ENCODE measurements at places on chromosomes 6 and 20.

GRCh38 chr6:46735720-46736031 lies 501 bp upstream of the PLA2G7 start:
- no peak for DNase-seq

DNA sequence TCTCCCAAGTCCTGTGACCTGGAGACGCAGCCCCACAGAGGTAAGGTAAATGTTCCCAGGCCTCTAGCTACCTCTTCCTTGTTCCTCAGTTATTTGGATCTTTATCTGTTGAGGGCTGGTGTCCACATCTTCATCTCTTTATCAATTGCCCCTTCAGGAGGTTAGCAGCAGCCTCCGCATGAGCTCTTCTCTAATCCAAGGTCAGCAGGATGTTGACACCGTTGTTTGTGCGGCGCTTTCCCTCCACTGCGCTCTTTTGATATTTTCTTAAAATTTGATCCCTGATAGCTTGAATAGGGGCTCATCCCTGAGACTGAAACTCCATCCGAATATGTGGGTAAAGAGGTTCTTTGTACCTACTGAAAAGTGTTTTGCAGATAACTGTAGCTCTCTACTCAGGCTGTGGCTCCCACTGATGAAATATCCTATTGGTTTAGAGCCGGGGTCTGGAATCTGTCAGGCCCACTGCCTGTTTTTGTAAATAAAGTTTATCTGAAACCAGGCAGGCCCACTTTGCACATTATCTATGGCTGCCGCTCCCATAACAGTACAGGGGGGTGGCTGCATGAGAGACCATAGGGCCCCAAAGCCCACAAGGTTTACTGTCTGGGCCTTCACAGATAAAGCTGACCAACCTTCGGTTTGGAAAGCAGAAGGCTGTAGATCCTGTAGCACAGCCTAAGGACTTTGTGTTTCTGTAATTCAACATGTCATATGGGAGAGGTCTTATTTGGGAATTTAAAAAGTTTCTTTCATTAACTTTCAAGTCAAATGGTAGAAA lies 362.6 kb downstream of the QKI start:
- DNase-seq = no peak

- no peak for DNase-seq
These were observed 307.3 kb upstream of the SUPT3H start for GRCh38 chr6:45685076-45685475.

GRCh38 chr6:29647927-29648642 lies 8.8 kb upstream of the MOG start:
- no peak for DNase-seq

DNA sequence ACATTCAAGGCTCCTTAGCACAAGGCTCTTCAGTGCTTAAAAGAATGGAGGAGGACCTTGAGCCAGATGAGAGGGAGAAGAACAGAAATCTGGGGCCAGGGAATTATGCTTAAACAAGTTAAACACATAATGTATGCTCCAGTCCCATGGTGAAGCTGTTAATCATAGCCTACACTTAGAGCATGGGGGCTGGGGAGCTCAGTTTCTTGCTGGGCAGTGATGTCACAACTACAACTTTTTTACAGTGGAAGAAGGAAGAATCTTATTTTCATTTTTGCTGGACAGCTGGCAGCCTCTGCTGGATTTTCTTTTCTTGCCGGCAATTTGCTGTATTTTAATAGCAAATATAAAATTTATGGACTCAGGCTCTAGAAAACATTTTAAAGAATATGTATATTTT lies 432.5 kb downstream of the CD109 start:
- no peak for DNase-seq

- DNase-seq = no peak
These were observed 66.0 kb upstream of the RIN2 start for GRCh38 chr20:19692100-19692499.

DNA sequence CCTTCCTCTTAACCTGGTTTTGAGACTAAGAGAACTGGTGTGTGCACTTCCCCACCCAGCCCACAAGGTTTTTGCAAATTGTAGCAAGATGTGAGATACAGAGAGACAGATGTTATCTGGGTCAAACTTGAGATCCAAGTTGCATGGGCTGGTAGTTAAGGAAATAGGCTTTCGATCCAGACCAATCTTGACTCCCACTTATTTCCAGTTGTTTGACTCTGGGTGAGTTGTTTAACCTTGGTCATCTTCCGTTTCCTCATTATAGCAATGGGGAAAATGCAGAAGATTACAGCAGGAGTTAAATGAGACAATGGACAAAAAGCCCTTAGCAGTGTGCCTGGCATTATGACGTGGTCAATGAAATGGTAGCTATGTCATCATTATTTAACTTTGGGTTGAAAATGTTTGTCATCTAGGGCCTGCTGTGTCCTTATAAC lies 1.7 kb downstream of the SNX21 start:
- no peak for DNase-seq

DNA sequence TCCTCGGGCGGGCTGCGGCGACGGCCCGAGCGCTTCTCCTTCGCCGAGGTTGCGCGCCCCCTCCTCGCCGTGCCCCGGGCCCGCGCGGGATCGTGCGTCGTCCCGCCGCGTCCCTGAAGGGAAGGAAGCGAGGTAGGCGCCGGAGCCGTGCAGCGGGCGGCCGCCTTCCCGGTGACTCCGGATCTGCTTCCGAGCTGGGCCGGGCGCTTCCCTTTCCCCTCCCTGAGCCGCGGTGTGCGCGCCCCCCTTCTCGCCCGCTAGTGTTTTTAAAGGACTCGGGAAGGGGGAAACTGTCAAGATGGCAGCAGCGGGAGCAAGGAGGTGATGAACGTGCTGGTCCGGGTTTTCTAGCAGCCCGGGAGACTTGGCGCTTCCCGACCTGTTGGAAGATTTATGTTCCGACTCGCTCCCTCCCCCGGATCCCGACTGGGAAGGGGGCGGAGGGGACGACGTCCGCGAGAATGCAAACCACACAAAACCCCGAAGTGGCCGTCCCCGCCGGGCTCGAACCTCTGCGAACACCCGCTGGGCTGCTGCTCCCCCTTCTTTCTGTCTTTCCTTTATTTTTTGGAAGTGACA lies 744 bp upstream of the FOXO3 start:
- DNase-seq = no peak

DNA sequence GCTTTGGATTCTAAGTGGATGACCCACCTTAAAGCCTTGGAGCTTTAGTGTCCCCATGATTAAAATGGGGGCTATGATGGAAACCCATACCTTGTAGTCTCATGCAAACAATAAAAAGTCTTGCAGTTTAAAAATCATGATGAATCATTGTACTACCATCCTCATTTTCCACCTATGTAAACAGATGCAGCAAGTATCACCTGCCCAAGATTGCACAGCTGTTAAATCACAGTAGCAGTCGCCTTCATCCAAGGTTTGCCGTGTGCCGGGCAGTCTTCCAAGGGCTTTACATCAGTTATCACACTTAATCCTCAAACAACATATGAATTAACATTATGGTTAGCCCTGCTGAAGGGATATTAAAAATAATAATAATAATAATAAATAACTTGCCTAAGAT lies 210.3 kb downstream of the FOXA2 start:
- DNase-seq = no peak

Data from T-helper 17 cell (primary cell).